ENCODE measurements at places on chromosomes 11 and 22.

GRCh38 chr11:75639762-75640181 lies 29.1 kb downstream of the MAP6 start:
- H3K4me1 ChIP-seq, result no peaks in the 10 kb centered on the region
- no peak for DNase-seq
- no peaks in the 10 kb centered on the region for H3K36me3 ChIP-seq
- H3K4me3 ChIP-seq, result no peak overlapping the region

GRCh38 chr11:32215157-32215556 lies 124.3 kb downstream of the RCN1 start:
- no peaks in the 10 kb centered on the region for H3K4me1 ChIP-seq
- DNase-seq, result no peak
- H3K27ac ChIP-seq, result no peak overlapping the region

- no peak overlapping the region for H3K27ac ChIP-seq
- peaks cover 3% of the 10 kb centered on the region for H3K27me3 ChIP-seq
- no peak for DNase-seq
- no peak overlapping the region for H3K4me3 ChIP-seq
Observed at GRCh38 chr11:85590848-85591483, 36.2 kb downstream of the DLG2 start.

DNA sequence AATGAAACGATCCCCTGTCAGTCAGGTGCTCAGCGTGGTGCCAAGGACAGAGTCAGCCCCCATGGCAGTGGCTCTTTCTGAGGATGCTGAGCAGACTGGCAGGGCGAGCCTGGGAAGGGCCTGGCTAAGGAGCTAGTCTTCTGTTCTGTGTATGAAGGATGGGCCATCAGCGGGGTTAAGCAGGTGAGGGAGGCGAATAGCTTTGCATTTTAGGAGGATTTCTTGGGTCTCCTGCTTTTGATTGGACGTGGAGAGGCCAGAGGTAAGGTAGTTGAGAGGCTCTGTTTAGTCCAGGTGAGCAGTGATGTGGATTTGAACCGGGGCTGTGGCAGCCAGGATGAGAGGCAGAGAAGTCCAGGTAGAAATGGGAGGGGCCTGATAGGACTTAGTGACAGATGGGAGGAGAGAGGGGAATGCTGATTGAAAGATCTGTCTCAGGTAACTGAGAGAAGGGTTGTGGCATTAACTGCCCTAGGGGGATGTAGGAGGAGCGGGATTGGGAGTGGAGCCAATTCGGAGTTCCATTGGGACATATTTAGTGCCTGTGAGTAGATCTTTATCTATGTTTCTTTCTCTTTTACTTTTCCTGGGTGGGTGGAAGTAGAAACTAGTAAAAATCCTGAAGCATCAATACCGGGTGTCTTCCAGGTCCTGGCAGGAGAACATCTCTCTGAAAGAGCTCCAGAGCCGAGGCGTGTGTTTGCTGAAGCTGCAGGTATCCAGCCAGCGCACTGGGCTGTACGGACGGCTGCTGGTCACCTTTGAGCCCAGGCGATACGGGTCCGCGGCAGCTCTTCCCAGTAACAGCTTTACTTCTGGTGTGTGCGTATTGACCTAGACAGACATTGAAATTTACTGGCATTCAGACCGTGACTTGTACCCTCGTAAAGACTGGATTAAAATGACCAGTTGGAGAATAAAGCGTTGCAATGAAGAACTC lies 2.0 kb downstream of the IGHMBP2 start:
- H3K27ac ChIP-seq, result peak overlapping the region; percentile 90
- no peaks in the 10 kb centered on the region for H3K27me3 ChIP-seq
- H3K36me3 ChIP-seq, result peaks cover 43% of the 10 kb centered on the region
- peaks cover 21% of the 10 kb centered on the region for H3K4me1 ChIP-seq
- DNase-seq, result no peak

- H3K36me3 ChIP-seq, result no peaks in the 10 kb centered on the region
- no peaks in the 10 kb centered on the region for H3K4me1 ChIP-seq
- H3K27me3 ChIP-seq, result no peaks in the 10 kb centered on the region
- H3K27ac ChIP-seq, result no peak overlapping the region
Observed at GRCh38 chr11:84526250-84526649, 1100.9 kb downstream of the DLG2 start.

GRCh38 chr11:112583261-112583893 lies 322.7 kb upstream of the PLET1 start:
- no peak for DNase-seq
- no peaks in the 10 kb centered on the region for H3K36me3 ChIP-seq
- H3K4me1 ChIP-seq, result no peaks in the 10 kb centered on the region
- no peak overlapping the region for H3K27ac ChIP-seq
- H3K27me3 ChIP-seq, result no peaks in the 10 kb centered on the region

- H3K4me3 ChIP-seq, result no peak overlapping the region
- no peaks in the 10 kb centered on the region for H3K4me1 ChIP-seq
- H3K27me3 ChIP-seq, result no peaks in the 10 kb centered on the region
- no peak overlapping the region for H3K27ac ChIP-seq
- no peak for DNase-seq
Observed at GRCh38 chr11:103936059-103936458, 100.4 kb upstream of the DDI1 start.

Data from naive thymus-derived CD4-positive, alpha-beta T cell (primary cell).